ENCODE measurements at places on chromosomes 1 and 21.

- no peak for DNase-seq
Observed at GRCh38 chr1:107533436-107533835, 392.6 kb downstream of the NTNG1 start.

GRCh38 chr1:36081926-36082485 lies 1.9 kb upstream of the TEKT2 start:
- DNase-seq: no peak

GRCh38 chr21:31530897-31531705 lies 128.4 kb upstream of the SOD1 start:
- no peak for DNase-seq

DNA sequence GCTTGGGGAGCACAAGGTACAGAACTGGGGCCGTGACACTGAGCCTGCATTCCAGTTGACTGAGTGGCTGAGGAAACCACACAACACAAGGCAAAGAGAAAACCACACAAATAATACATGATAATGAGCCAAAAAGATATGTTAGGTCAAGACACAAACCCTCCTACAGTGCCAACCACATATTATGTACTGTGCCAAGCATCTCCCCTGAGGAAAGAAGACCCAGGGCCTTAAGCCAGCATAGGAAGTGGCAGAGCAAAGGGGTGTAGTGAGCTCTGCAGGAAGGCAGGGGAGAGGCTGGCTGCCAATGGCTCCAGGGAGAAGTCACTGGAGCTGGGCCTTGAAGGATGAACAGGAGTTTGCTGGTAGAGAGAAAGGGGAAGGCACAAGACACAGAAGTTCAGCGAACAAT lies 28.2 kb downstream of the CTNNBIP1 start:
- no peak for DNase-seq

- DNase-seq: no peak
Observed at GRCh38 chr1:112143871-112144441, 154.5 kb upstream of the KCND3 start.

GRCh38 chr1:243213045-243213787 lies 41.9 kb downstream of the CEP170 start:
- no peak for DNase-seq

- no peak for DNase-seq
Observed at GRCh38 chr1:184888505-184888904, 85.8 kb downstream of the NIBAN1 start.

DNA sequence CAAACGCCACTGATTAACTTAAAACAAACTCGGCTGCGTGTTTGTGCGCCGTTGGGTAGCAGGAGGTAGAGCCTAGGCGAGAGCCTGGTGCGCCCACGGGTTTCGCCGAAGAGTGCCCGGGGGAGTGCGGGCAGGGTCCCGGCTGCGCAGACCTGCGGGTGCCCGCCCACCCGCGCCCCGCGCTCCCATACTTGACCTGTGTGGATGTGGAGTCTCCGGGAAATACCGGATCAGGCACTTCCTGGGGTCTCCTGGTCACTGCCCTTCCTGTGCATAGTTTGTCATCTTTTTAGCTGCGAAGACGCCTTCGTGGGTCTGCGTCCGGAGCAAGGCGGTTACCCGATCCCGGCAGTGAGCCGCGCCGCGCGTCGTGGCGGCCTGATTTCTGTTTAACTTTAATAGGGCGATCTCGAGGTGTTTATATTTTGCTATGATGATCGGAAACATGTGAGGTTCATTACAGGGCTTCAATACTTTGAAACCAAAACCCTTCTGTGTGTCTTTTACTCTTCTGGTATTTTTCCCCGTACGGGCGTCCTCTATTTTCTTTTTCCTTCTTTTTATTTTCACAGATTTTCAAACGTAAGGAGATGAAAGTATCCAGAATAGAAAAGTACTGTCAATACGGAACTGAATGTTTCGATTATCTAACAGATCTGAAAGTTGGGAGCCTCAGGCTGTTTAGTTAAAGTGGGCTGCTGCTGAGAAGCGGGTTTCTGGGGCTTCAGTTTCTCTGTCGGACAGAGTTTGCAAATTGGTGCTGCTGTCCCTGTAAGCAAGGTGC lies 15.2 kb downstream of the NR5A2 start:
- no peak for DNase-seq

DNA sequence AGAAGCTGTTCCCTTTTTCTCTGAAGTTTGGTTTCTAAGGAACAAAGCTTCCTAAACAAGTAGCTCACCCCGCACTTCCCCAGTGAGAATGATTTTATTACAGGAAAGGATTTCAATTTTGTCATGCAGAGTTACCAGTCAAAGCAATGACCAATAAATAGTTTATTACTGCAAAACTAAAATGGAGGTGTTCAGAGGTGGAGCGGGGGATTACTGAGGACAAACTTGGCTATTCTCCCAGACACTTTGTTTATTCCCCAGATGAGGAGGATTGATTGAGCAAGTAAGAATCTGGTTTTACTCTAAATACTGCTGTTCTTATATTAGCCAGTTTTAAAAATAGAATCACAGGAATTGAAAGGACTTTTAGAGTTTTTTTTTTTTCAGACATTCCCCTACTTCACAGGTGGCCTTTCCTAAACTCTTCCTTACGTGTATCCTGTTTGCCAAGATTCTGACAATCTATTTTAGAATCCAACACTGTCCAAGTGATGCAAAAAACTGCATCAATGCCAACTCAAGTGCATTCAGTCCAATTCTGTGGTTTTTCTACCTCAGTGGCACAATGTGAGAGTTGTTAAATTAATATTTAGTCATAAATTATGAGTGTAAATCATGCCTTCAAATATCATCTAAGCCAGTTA lies 136.1 kb downstream of the TNFSF18 start:
- no peak for DNase-seq

DNA sequence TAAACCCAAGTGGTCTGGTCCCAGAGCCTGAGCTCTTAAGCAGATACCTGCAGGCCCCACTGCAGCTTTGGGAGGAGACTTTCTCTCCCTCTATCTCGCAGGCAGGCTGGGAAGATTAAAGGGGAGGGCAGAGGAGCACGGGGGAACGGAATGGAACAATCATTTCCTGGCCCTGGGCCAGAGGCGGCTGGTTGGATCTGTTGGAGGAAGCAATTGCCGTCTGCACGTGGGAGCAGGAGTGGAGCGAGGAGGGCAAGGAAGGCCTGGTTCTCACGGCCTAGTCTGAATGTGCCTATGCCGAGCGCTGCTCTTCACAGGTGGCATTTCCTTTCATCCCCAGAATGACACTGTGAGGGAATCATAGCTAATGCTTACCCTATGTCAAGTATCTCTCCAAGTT lies 23.7 kb downstream of the NKAIN1 start:
- no peak for DNase-seq

- DNase-seq: no peak
Observed at GRCh38 chr1:80447526-80447925, 1353.2 kb upstream of the ADGRL2 start.

GRCh38 chr1:53947172-53947907 lies 1.2 kb downstream of the LRRC42 start:
- no peak for DNase-seq

GRCh38 chr1:8660411-8660828 lies 157.0 kb downstream of the RERE start:
- no peak for DNase-seq

- DNase-seq: no peak
Observed at GRCh38 chr1:219174460-219175211, 958 bp downstream of the LYPLAL1 start.

GRCh38 chr1:186152227-186152619 lies 222.8 kb downstream of the TPR start:
- DNase-seq: no peak

Data from GM18507 (cell line).